Psoas muscle (tissue), 8 donors: ENCODE measurements at places on chromosomes 7 and 10.

GRCh38 chr7:111210996-111211395 is 120.1 kb downstream of the LRRN3 start:
- DNase-seq = no peak

DNA sequence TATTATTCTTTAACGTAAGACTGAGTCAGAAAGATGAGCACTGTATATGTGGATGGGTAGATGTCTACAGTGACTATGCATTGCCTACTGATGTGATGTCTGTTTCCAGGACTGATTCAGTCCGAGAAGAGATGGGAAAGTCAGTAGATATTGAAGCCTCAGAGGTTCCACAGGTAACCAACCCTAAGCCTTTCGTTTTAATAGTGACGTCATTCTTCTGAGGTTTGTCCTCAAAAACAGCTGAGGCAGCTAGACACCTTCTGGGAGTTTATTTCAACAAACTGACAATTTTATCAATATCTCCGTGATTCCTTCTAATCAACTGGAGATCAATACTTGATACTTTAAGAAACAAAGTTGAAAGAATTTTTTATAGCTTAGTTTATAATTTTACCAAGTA is 171.6 kb downstream of the LHFPL3 start:
- no peak for DNase-seq

DNA sequence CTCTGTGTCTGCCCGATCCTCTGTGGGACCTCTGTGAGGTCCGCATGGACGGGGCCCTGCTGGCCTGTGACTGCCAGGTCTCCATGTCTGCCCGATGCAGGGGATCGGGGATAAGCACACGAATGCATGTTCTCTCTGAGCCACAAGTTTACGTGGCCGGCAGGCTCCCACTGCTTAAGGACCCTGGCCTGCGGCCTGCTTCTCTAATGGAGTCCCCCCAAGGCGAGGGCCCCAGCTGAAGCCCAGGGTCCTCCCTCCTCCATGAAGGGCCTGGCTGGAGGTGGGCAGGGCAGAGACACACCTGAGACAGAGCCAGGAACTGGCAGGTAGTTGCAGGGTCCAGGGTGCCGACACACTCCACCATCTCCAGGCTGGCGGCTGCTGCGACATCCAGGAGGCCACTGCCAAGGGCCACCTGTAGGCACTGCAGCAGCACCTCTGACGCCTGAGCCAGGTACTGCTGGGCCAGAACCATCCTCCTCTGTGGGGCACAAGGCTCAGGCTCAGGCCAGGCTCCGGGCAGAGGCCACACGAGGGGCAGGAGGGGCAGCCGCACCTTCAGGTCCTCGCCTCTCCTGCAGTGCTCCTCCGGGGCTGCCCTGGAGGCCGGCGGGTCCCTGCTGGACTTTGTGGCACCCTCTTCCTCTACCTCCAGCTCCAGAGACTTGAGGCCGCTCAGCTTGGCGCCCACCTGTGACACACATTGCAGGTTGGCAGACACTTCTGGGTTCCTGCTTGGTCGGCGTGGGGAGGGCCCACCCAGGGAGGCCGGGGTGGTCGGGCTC is 60.9 kb upstream of the NKX6-2 start:
- DNase-seq = peak; percentile 34

GRCh38 chr10:93245147-93245546 is 171.5 kb downstream of the CYP26A1 start:
- DNase-seq = no peak

GRCh38 chr7:132061937-132062336 is 505.5 kb upstream of the PODXL start:
- no peak for DNase-seq

- no peak for DNase-seq
These were observed 3.7 kb upstream of the COL13A1 start for GRCh38 chr10:69797959-69798358.

DNA sequence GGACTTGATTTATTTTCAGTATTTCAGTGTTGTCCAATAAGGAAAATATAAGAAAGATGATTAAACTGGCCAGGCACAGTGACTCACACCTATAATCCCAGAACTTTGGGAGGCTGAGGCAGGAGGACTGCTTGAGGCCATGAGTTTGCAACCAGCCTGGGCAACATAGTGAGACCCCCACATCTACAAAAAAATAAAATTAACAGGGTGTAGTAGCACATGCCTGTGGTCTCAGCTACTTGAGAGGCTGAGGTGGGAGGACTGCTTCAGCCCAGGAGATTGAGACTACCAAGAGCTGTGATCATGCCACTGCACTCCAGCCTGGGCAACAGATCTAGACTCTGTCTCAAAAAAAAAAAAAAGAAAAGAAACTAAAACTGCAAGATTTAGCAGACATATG is 138.0 kb downstream of the PARD3 start:
- no peak for DNase-seq

GRCh38 chr7:90858546-90858945 is 262.4 kb downstream of the CDK14 start:
- no peak for DNase-seq

GRCh38 chr7:15669443-15670090 is 16.9 kb downstream of the MEOX2 start:
- no peak for DNase-seq

DNA sequence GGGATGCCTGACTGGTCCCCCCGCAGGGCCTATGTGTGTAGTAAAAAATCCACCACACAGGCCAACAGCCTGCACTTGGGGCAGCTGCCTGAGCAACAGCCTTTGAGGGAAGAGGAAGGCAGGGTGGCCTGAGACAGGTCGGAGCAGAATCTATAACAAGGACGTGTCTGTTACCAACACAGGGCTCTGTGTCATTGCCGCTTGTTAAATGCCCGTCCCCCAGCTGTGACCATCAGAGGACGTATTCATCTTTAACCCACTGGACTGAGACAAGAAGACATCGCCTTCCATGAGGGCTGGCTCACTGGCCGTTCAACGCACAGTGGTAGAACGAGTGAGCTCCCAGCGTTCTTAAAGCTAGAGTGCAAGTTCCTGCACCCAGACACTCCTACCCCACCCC is 7.8 kb downstream of the PDIA4 start:
- DNase-seq = no peak

- DNase-seq = no peak
These were observed 29.3 kb downstream of the DYNC2I1 start for GRCh38 chr7:158885624-158886023.

- no peak for DNase-seq
These were observed 527.4 kb downstream of the DNAJB6 start for GRCh38 chr7:157863906-157864810.

DNA sequence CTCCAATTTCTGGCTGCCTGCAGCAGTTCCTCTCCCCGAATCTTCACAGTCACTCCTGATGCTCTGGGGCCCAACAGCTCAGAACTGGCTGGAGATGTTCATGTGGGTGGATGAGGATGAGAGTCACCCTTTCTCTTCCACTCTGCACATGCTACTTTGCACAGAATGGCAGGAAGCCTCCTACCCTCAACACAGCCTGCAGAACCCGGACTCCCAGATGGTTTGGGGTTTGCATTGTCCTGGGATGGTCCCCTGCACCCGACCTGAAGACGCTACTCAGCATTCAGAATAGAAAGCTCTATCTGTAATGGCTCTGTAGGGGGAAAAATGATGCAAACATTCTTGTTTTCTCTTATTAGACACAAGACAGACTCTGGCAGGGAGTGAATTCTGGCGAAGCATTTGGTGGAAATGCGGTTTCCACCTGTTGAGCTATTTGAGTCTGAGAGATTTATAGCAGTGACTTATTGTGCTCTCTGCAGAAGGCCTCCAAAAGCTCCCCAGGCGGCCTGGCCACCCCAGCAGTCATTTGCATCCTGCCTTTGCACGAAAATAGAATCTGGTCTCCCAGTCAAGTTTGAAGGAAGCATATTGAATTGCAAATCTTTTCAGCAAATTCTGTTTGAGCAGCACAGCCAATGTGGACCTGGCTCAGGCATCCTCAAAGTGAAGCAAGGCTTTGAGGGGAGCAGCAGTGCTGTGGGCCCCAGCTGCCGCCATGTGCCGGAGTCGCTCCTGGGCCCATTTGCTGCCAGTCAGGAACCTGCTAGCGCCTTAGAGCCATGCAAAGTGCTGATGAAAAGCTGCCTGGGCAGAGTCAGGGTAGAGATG is 309.3 kb downstream of the TCERG1L start:
- no peak for DNase-seq

DNA sequence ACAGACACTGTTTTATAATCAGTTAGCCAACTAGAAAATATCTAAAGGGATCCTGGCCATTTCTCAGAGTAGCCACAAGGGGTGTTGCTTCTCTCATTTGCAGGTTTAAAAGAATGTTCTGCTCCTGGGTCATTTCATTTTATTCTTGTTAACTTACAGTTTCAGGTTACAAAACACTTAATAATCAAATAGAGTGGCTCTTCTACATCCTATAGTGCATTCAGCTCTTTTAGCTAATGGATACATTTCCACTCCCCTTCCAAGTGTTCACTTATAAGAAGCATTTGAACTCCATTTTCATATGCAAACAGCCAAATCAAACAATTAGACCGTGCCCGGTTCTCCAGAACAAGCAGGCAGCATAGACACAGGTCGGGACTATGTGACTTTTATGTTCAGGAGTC is 117.5 kb downstream of the TRIL start:
- DNase-seq = no peak

- peak; percentile 48 for DNase-seq
These were observed 578 bp downstream of the CACUL1 start for GRCh38 chr10:118754229-118754555.

DNA sequence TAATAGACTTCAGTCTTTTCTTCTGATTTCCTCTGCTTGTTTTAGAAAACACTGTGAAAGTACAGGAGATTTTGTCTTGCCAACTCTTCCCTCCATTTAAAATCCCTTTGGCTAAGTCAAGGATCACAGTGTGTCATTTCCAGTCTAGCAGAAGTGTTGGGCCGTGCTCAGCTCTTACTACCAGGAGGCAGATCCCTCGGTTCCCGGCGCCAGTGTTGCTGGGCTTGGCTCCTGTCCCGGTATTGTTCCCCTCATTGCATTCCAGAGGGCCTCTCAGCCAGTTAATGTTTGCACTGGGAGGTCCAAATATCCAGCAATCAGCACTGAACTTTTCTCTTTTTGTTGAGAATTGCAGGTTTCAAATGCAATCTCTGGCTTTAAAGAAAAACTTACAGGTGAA is 612.1 kb upstream of the MGMT start:
- peak; percentile 89 for DNase-seq

- DNase-seq = no peak
These were observed 56.2 kb upstream of the ZNF438 start for GRCh38 chr10:31087851-31088250.

DNA sequence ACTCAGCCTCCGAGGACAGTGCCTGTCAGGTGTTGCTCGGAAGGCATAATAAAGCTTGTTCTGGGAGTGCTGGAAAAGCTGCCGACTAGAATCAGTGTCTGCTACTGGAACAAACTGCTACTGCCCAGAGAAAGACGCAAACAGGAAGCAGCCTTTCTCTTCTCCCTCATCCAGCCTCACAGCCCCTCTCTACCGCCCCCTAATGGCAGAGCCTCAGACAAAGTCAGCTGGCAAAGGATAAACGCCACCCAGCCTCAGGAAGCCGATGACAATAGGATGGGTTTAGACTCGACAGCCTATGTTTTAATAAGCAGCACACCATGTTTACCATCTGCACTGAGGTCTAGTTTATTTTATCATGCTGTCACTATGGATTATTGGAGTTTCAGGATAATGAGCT is 169.5 kb upstream of the LYZL1 start:
- no peak for DNase-seq

DNA sequence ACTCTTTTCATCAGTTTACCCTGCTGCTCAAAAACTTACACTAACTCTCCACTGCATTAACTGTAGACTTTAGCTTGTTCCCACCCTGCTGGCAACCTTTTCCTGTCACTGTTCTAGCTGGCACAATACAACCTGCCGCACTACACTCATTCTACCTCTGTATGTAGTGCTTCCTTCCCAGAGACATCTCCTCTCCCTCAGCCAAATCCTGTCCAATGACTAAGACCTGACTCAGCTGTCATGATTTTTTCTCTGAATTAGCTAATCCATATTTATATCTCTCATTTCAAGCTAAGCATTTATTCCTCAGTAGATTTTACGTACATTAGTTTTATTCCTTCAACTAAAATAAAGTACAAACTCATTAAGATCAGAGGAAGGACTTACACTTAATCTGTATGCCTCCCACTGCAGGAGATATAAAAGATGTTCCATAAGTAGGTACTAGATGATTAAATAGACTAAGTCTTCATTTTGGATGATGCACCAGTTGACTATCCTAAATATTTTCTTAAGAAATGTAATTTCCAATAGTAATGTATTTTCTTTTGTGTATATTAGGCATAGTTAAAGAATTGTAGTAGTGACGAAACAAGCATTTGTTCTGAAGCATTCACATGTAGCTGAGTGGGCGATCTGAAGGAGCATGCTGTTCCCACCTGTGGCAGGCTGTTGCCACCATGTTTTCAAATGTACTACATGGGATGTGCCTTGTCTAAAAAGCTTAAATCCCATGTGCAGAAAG is 189.1 kb downstream of the SKAP2 start:
- no peak for DNase-seq

GRCh38 chr7:15783987-15784693 is 97.7 kb upstream of the MEOX2 start:
- DNase-seq = no peak

GRCh38 chr7:134654104-134654775 is 7.6 kb downstream of the BPGM start:
- no peak for DNase-seq

- DNase-seq = no peak
These were observed 142.6 kb upstream of the LSM8 start for GRCh38 chr7:118041251-118041878.

- DNase-seq = no peak
These were observed 97.3 kb downstream of the MYL10 start for GRCh38 chr7:101531726-101532357.

DNA sequence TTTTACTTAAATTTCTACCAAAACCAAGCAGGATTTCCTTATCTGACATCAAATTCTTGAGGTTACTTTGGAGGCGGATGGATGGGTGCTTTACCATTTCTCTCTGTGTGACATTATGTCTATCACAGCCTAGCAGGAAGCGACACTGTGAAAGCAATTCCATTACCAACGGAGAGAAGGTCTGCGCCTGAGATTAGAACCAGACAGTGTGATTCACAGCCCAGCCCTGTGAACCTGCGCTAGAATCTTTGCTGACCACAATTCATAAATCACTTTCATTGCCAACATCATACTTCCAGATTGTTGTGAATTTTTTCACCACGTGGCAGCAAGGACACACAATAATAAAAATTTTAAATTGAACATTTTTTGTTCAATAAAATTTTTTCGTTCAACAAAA is 126.5 kb downstream of the CUBN start:
- DNase-seq = no peak

DNA sequence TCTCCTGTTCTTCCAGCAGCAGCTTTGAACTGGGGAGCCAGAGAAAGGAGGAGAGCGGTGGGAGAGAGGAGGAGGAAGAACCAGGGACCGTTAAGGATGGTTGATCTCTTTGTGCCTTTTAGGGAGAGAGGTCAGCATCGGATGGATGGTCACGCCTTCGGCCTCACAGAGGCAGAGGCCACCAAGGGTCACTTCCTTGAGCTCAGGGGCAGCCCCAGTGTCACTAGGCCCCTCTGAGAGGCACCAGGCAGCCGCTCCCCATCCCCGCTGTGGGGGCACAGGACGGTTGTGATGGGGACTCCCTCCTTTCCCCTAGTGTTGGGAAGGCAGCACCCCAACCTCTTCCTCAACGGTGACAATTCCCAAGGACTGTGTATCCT is 121.4 kb downstream of the DNAJB6 start:
- DNase-seq = no peak

GRCh38 chr7:42831006-42831717 is 80.7 kb downstream of the C7orf25 start:
- no peak for DNase-seq

GRCh38 chr7:120680985-120681384 is 177.0 kb downstream of the TSPAN12 start:
- DNase-seq = no peak
